HepG2 (cell line): ENCODE measurements at places on chromosomes 2 and 18. TPM values are rescaled to one million over a fixed set of nuclear protein-coding genes. Genes with fewer than 3 reads are reported as not detected.

GRCh38 chr18:44170208-44170880 lies 510.3 kb upstream of the SETBP1 start:
- DNase-seq: no peak

DNA sequence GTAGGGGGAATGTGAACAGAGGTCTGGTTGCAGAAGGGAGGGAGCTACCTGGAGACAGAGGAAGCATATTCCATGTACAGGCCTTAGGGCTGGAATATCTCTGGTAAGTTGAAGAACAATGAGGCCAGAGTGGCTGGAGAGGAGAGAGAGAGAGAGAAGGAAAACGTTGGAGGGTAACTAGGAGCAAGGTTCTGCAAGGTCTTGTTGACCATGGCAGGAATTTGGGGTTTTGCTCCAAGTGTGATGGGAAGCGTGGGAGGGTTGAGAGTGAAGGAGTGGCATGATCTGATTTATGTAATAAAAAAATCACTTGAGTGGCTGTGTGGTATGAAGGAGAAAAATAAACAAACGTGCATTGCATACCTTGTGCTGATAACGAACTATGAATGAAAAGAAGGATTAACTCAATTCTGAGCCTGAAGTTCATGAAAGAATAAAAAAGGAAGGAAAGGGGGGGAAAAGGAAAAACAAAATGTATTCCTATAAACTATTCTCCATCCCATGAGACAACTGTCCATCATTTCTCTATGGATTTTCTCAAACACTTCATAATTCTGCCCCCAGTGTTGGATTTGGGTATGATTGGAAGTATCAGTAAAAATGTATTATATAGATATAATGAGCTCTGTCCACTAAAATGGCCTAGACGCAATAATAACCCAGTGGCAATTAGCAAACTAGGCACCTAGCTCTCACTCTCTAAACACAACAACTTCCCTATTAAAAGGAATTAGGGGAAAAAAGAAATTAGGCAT lies 59.7 kb upstream of the PMAIP1 start:
- no peak for DNase-seq

- DNase-seq: no peak
These were observed 220.9 kb upstream of the REV1 start for GRCh38 chr2:99710721-99711120.

- no peak for DNase-seq
These were observed 64.0 kb downstream of the SPIRE1 start for GRCh38 chr18:12593866-12594265.

DNA sequence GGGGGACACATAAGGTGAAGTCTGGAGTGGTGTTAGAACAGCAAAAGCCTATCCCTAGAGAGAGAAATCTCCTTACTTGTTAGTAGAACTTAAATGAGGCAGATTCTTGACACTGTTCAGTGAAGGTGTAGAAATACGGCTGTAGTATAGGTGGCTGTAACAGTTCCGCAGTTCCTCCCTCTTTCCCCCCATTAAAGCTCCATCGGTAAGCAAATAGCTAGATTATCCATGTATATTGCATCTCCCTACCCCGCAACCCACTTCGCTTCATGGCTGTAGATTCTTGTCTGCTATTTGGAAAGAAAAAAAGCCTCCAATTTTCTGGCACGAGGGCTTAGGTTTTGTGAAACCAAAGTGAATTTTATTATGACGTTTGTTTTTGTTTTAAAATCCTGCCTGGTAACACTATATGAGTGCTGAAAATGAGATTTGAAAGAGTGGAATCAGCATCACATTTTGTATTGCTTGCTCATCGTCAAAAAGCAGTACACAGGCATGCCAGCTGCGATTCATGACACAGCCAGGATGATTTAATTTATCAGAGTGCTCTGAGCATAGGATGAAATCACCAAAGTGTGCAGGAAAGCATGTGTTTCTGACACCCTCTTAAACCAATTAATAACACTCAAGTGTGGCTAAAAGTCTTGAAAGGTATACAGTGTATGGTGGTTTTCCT lies 1.4 kb downstream of the FAM171B start:
- no peak for DNase-seq

DNA sequence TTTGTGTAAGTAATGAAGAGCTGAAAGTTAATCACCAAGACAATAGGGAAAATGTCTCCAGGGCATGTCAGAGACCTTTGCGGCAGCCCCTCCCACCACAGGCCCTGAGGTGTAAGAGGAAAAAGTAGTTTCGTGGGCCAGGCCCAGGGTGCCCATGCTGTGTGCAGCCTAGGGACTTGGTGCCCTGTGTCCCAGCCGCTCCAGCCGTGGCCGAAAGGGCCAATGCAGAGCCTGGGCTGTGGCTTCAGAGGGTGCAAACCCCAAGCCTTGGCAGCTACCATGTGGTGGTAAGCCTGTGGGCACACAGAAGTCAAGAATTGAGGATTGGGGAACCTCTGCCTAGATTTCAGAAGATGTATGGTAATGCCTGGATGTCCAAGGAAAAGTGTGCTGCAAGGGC lies 52.5 kb downstream of the CENPO start:
- DNase-seq: no peak

The TRPM8 gene
- not detected in 2 replicates for total RNA-seq
